ENCODE measurements at places on chromosomes 11 and 22.

DNA sequence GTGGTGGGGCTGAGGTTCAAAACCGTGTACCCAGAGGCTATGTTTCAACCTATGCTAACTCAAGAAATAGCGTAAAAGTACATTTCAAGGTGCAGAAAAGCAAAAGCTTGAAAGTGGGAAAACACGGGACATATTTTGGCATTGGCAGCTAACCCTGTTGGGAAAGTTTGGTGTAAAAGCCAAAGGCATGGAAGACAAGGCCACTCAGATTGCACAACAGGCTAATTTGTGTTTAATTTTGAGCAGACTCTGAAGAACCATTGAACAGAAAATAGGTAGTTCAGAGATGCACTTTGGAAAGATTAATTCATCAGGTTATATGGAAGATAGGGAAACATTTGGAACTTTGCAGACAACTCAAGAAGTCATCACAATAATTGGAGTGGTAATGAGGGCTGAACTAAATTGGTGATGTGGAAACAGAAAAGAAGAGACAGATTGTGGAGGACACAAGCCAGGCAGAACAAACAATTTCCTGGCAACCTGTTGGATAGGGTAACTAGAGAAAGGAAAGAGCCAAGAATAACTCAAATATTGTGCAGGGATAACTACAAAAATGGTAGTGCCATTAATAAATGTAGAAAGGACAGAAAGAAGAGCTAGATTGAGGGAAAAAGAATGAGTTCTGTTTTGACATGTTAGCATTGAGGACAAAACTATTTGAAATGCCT is 140.5 kb upstream of the PGR start:
- no peak for DNase-seq

GRCh38 chr11:28961726-28962125 is 853.5 kb downstream of the METTL15 start:
- DNase-seq: no peak

DNA sequence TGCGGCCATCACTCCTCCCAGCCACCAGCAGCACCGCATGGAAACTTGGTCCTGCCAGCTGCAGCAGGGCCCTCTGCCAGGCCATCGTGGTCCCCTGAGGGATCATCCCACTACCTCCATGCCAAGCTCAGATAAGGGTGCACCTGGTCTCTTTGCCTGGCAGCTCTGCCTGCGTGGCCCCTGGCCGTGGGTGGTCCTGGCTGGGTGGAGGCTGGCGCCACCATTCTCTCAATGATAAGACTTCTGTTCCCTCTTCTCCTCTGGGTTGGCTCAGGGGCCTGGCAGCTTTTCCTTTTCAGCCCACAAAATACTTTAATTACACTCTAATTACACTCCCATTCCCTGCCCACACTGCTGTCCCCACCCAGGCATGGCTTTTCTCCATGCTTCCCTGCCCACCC is 26.8 kb upstream of the TSKU start:
- DNase-seq: no peak

DNA sequence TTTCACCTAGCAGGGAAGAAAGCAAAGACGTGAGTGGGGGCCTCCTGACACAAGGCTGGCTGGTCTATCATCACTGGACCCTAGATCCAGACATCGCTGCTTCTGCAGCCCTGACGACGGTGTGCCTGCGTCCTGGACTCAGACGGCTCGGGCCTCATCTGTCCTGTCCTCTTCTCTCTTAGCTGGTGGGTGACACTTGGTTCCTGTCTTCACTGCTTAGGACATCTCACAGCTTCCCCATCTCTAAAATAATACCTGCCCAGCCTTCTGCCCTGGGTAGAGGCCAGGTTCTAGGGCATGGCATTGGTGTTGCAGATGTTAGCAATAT is 41.3 kb downstream of the APOL1 start:
- no peak for DNase-seq

DNA sequence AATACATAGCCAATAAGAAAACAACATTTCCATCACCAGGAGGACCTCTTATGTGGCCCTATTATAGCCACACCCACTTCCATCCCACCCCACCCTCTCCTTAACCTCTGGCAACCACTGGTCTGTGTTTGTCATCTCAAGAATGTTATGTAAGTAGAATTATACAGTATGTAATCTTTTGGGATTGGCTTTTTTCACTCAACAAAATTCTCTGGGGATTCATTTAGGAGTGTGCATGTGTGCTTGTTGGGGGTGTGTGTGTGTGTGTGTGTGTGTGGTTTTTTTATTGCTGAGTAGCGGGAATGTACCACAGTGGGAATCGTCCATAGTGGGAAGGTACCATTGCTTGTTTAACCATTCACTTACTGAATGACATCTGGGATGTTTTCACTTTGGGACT is 5.2 kb downstream of the KCNJ5 start:
- no peak for DNase-seq

GRCh38 chr11:119378851-119379465 is 2.5 kb downstream of the USP2 start:
- DNase-seq: no peak

DNA sequence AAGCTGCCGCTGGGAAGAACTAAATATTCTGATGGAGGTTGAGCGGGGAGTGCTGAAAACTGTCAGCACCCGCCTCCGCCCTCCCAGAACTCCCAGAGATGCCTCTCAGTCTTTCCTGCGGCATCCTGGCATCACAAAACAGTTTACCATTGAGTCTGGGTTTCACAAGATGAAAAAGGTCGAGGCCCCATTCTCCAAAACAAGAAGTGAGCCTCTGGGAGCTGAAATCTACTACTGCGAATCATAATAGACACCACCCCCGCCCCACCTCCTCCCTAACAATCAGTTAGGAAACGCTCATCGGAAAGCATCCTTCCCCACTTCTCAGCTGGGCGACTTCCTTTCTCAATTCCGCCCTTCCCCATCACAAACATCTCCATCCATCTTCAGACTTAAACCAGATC is 1.0 kb downstream of the SUN2 start:
- DNase-seq: no peak

DNA sequence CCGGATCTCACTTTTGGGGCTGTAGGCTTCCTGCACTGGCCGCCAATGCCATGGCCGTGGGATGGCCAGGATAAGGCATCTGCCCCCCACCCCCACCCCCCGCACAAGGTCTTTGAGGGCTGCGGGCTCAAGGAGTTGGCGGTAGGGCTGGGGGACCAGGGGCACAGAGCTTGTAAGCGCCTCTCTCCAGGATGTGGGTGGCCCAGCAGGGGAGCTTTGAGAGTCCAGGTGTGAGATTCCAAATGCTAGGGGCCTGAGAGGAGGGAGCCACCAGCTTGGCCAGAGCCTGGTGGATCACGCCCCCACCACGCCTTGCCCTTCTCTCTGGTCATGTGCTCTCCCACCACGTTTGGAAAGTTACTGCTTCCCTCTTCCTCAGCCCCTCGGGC is 5.0 kb downstream of the CD81 start:
- no peak for DNase-seq

GRCh38 chr22:30481711-30482110 is 9.9 kb upstream of the SEC14L3 start:
- DNase-seq: no peak

DNA sequence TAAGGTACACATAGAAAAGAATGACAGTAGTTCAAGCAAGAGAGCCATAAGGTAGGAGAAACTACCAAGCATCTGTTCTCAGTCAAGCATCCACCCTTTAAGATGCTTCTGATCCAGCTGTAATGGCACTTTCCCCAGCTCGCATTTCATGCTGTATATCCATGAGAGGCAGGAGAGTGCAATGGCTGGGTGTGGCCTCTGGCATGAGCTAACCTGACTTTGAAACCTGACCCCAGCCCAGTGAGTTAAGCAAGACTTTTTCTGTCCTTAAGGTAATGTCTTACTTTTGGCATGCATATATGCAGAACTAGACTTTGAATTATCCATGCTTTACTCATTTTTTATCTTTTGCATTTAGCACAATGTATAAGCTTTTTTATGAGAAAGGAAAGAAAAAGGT is 79.8 kb upstream of the CNTN5 start:
- DNase-seq: no peak

GRCh38 chr11:98589967-98590366 is 430.8 kb upstream of the CNTN5 start:
- DNase-seq: no peak

DNA sequence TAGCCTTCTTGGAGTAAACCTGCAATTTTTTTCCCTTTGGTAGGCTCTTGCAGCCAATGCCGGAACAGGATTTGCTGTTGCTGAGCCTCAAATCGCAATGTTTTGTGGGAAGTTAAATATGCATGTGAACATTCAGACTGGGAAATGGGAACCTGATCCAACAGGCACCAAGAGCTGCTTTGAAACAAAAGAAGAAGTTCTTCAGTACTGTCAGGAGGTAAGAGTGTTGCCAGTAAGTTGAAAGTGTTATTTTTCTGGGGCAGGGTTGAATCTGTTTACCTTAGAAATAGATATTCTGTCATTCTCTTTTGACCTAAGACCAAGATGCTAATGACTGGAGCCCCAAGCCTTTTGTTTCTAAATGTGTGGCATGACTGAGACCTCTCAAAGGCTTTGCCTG is 39.7 kb downstream of the APLP2 start:
- DNase-seq: no peak

GRCh38 chr11:77771135-77771534 is 49.4 kb downstream of the RSF1 start:
- DNase-seq: peak; percentile 6

DNA sequence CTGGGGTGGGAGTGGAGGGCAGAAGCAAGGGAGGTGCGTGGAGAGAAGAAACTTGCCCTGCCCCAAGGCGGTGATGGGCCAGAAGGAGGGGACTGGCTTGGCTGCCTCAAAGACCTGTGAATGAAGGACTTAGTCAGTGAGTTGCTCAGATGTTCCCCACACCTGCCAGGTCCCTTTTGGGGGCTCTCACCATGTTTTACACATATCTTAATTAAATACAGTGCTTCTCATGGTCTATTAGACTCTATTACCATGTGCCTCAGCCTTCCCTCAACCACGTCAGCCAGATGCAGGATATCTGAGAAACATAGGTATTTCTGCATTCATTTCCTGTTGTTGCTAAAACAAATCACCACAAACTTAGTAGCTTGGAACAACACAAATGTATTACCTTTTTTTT is 429.5 kb downstream of the BUD13 start:
- DNase-seq: no peak

DNA sequence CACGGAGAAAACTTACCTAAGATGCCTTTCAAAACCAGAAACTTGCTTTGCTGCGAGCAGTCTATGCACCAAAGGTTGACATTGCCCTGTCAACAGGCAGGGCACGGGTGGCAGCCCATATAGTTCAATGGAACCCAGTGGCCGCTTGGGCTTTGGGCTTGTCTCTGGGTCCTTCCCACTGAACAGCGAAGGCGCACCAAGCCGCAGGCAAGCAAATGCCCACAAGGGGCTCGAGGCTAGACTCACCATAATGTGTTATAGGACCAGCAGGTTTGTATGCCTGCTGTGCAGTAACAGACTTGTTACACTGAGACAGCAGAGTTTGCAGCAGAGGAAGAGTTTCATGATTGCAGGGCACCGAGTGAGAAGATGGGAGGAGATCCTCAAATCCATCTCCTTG is 20.3 kb downstream of the CLDN5 start:
- DNase-seq: no peak

GRCh38 chr11:19121646-19122045 is 4.7 kb downstream of the ZDHHC13 start:
- DNase-seq: no peak

DNA sequence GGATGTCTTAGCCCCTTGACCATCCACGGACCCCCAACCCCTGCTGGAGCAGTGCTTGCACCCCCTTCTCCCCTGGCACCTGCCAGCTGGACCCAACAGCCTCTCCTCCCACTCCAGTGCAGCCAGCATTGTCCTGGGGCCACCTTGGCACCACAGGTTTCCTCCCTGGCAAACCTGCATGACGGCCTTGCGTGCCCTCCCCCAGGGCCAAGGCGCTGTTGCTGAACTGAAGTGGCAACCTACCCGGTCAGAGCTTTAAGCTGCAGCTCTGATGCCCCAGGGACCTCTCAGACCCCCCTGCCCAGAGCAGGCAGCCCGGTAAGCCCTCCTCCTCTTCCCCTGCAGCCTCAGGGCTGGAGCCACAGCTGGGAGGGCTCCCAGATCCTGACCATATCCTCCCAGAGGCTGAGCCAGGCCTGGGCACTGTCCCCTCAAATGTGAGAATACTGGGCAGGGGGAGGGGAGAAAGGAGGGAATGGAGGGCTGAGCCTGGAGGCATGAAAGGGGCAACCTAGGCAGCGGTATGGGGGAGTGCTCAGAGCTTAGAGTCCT is 1.8 kb upstream of the LRRC75B start:
- DNase-seq: no peak

DNA sequence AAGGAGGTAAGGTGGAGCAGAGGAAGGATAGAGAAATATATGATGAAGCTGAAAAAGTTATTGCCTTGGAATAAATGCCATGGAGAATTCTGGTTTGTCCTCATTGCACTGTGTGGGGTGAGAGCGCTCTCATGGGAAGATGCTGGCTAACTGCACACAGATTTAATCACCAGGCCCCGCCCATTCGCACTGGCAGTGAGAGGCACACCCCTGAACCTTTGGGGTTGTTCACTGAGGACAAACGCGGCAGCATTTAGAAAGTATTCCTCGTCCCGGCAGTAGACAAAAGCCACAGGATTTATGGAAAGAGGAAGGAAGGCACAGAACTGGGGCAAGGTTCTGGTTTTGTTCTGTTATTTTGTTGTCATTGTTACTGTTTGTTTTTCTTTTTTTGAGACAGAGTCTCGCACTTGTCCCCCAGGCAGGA is 70.2 kb downstream of the MED15 start:
- no peak for DNase-seq

- no peak for DNase-seq
Observed at GRCh38 chr11:4059424-4059823, 35.2 kb upstream of the RRM1 start.

GRCh38 chr22:25704701-25705100 is 37.3 kb upstream of the MYO18B start:
- DNase-seq: no peak

DNA sequence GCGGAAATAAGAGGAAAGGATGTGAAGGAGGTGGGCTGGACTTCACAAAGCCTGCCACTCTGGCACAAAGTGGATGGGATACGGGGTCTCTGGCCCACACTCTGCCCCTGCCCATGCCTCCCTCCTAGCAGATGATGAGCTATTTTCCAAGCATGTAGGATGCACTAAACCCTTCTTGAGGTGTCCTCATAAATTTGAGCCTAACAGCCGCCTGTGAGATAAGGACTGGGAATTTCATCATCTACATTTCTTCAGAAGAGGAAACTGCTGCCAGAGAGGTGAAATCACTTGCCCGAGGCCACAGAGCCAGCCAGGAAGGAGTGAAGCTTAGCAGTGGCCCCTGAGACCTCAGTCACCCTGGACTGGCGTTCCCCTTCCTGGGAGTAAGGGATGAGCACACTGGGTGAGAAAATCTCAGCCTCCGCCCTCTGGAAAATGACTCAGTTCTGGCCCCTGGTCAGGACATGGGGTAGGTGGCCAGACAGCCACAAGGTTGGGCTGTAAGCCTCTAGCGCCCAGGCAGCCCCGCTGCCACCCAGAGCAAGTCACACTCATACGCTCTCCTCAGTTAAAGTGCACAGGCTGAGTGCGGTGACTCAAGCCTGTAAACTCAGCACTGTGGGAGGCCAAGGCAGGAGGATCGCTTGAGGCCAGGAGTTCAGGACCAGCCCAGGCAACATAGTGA is 27.9 kb downstream of the MB start:
- DNase-seq: no peak

GRCh38 chr11:45223496-45223895 is 62.6 kb downstream of the SYT13 start:
- DNase-seq: no peak

Measured in SK-N-MC (cell line).